ENCODE measurements at places on chromosomes 13 and 19. TPM values are rescaled to one million over a fixed set of nuclear protein-coding genes. Genes with fewer than 3 reads are reported as not detected.

ZNF546 gene
- 3.1 TPM for total RNA-seq

LIN37 gene
- total RNA-seq: 41.9 TPM

ZNF221 gene
- 7.9 TPM for total RNA-seq

TYROBP gene
- not detected for total RNA-seq

SUPT20H gene
- 72.6 TPM for total RNA-seq

CEBPA gene
- 2.7 TPM for total RNA-seq

TMEM190 gene
- total RNA-seq: 2.0 TPM

DDA1 gene
- 39.6 TPM for total RNA-seq

KLK12 gene
- not detected for total RNA-seq

CPB2 gene
- 1.6 TPM for total RNA-seq

MED25 gene
- 26.3 TPM for total RNA-seq

HCN2 gene
- total RNA-seq: 0.33 TPM

SMIM24 gene
- total RNA-seq: not detected

CACNA1A gene
- 0.39 TPM for total RNA-seq

KDELR1 gene
- 198 TPM for total RNA-seq

LILRB4 gene
- total RNA-seq: not detected

SYT3 gene
- not detected for total RNA-seq

SERP2 gene
- total RNA-seq: 4.9 TPM

IGSF23 gene
- total RNA-seq: not detected

DBP gene
- 5.5 TPM for total RNA-seq

GSX1 gene
- total RNA-seq: not detected

COX7A1 gene
- 4.9 TPM for total RNA-seq

PTGIR gene
- total RNA-seq: 0.22 TPM

CLEC17A gene
- total RNA-seq: not detected

FREM2 gene
- 0.39 TPM for total RNA-seq

KCNN1 gene
- total RNA-seq: not detected

GRIN2D gene
- total RNA-seq: 3.9 TPM

SOX1 gene
- not detected for total RNA-seq

SHANK1 gene
- not detected for total RNA-seq
